Activated T-cell treated with anti-CD3 and anti-CD28 coated beads for 24 hours (primary cell): ENCODE measurements at places on chromosomes 13 and 19.

DNA sequence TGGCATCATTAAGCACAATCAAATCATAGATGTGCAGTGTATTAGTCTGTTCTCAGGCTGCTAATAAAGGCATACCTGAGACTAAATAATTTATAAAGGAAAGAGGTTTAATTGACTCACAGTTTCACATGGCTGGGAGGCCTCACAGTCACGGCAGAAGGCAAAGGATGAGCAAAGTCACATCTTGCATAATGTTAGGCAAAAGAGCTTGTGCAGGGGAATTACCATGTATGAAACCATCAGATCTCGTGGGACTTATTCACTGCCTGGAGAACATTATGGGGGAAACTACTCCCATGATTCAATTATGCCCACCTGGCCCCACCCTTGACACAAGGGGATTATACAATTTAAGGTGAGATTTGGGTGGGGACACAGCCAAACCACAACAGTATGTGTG, 245.2 kb upstream of the DACH1 start:
- DNase-seq: no peak

GRCh38 chr13:20348645-20349408, 116.7 kb upstream of the GJB6 start:
- DNase-seq: no peak

DNA sequence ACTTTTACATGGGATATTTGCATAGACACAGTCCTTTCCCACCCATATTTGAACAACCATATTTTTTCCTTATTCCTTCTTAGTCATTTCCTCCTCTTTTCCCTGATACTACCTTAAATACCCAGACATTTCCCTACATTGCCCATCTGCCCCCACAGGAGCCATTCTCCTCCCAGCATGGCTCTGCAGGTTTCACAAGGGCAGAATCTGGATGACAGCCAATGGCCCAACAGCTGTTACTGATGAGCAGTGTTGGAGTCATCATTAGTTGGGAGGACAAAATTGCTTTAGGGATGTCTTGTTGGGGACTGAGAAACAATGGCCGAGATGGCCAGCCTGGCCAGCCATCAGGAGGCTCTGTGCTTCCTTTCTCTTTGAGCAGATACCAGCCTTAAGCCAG, 209.5 kb downstream of the KLF5 start:
- no peak for DNase-seq

GRCh38 chr19:14395262-14395661, 14.0 kb downstream of the ADGRE5 start:
- DNase-seq: no peak

DNA sequence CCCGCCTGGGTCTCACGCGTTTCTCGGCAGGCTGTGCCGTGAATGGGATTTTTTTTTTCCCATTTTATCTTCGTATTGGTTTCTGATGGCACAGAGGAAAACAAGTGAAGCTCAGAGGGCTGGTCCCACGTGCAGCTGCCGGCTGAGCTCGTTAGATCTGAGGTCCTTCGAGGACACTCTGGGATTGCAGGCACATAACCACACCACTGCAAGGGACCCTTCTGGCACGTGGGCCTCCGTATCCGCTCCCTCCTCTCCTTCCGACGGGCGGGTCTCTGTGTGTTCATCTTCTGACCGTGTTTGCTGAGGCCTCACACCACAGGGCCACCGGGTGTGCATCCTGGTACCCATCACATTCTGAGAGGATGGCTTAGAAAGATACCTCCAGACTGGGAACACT, 16.6 kb downstream of the CFD start:
- DNase-seq: no peak

DNA sequence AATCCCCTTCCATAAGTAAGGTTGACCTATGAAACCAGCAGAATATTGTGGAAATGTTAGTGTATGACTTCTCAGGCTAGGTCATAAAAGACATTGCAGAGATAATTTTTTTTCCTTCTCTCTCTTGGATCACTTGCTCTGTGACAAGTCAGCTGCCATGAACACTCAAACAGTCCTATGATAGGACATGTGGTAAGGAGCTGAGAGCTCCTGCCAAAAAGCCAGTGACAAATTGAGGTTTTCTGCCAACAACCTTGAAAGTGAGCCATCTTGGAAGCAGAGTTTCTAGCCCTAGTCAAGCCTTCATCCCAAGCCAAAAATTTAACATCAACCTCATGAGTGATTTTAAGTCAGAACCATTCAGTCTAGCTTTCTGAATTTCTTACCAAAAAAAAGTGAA, 270.9 kb upstream of the NBEA start:
- no peak for DNase-seq

DNA sequence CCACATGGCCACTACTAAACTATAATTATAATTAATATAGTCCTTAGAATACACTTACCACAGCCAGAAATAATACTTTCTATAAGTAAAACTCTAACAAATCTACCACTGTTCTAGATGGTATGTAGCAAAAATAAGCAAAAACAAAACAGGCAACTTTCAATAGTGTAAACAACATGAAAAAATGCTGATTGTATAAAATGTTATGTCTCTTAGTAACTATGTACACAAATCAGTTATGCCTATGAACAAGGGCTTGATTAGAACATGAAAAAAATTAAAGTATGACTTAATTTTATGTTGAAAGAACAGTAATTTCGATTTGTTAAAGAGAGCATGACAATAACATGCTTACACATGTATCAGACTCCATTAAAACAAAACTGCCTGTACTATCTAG, 60.7 kb downstream of the LATS2 start:
- DNase-seq: no peak
